ENCODE measurements at places on chromosomes 5 and 9.

- DNase-seq: peak; percentile 77
Observed at GRCh38 chr5:61625681-61626621, 293.9 kb downstream of the ZSWIM6 start.

DNA sequence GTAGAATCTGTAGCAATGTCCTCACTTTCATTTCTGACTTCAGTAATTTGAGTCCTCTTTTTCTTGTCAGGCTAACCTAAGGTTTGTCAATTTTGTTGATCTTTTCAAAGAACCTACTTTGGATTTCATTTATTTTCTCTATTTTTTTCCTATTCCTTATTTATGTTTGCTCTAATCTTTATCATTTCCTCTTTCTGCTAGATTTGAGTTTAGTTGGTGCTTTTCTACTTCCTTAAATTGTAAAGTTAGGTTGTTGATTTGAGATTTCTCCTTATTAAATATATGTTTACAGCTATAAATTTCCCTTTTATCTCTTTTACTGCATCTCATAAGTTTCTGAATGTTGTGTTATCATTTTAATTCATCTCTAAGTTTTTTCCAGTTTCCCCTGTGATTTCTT, 75.1 kb upstream of the FAM120A start:
- no peak for DNase-seq

- no peak for DNase-seq
Observed at GRCh38 chr9:70987986-70988385, 133.4 kb downstream of the TRPM3 start.

DNA sequence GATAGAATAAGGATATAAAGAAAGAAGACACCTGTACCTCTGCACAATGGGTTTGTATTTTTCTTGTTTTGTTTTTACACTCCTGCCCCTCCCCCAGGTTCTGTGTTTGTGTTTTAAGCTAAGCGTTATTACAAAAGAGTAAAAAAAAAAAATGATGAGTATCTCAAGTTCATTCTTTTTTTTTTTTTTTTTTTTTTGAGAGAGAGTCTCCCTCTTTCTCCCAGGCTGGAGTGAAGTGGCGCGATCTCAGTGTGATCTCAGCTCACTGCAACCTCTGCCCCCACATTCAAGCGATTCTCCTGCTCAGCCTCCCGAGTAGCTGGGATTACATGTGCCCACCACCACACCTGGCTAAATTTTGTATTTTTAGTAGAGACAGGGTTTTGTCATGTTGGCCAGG, 29.4 kb upstream of the RAI14 start:
- no peak for DNase-seq

DNA sequence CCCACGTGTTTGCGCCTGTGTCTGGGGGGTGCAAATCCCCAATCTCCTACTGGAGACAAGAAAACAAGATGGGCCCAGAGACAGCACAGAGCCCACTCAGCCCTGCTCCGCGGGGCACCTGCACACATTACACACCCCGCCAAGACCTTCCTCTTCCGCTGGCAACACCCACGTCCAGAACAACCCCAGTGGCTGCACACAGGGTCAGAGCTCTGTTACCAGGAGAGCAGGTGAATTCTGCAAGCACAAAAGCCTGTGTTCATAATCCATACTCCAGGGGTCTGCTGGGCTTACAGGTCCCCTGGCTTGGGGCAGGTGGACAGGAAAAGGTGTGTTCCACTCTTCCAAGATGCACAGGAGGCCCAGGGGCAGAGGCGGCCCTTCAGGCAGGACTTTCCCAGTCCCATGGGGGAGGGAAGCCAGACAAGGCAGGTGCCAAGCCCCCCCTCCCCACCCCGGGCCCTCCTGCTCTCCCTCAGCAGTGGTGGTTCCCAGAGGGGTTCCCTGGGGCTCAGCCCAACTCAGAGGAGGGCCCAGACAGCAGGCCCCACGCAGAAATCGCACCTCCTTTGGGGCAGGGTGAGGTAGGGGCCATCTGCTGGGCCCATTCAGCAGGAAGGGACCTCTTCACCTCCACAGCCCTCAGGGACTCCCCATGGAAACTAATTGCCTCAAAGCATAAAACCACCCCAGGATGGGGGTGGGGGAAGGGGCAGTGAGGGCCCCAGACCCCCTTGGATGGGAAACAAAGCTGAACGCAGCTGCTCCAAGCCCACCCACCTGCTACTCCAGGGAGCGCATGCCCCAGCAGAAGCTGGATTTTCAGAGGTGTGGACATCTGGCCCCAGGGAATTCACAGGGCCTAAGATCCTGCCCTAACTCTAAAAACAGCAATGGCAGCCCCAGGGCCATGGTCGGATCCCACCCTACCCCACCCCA, 105.3 kb downstream of the VAV2 start:
- no peak for DNase-seq

- peak; percentile 33 for DNase-seq
Observed at GRCh38 chr9:91810286-91810905, 139.6 kb downstream of the ROR2 start.

- DNase-seq: no peak
Observed at GRCh38 chr9:89780959-89781358, 176.1 kb downstream of the GADD45G start.

DNA sequence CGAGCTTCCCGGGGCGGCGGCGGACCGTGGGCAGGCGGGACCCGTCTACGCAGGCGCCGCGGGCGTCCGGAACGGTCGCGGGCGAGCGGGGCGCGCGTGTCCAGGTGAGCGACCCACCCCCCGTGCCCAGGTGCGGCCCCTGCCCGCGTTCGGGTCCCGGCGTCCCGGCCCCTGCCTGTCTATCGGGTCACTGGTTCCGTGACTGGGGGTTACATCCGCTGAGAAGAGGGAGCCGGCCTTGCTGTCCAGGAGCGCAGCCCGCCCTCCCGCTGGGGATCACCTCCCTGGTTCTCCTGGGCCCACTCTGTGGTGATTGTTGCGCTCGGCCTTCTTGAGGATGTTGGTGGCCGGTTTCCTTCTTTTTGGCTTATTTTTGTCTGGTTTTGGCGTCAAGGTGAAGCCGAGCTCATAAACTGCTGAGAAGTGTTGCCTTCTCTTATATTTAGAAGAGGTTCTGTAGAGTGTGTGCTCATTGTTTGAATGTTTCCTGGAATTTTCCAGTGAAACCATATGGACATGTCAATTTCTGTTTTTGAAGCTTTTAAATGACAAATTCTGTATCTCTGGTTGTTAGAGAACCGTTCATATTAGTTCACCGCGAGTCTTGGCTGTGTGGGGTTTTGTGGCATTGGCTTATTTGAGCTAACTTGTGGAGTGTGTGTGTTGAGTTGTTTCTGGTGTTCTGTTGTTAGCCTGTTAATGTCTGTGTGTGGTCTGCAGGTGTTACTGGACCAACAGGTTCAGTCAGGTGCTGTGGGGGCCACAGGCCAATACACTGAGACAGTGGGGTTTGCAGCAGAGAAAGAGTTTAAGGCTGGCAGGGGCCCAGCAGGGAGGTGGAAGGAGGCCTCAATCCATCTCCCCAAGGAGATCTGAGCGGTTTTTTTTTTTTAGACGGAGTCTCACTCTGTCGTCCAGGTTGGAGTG, 621 bp downstream of the CEP72 start:
- peak; percentile 45 for DNase-seq

DNA sequence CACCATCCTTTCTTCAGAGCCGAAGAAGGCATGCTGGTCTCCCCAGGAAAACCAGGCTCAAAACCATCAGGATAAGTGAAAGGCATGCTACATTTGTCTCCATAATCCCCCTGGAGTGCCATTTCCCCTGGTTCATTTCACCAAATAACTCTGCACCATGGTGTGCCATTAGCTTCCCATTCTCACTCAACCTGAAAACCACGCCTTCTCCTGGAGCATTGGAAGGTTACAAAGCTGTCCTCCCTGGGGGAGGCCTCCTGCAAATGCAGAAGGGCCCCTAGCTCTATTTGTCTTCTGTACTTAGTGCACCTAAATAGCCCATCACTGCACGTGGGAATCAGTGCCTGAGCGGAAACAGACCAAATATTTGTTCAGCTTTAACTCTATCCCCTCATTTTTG, 90.2 kb upstream of the ICE1 start:
- no peak for DNase-seq

DNA sequence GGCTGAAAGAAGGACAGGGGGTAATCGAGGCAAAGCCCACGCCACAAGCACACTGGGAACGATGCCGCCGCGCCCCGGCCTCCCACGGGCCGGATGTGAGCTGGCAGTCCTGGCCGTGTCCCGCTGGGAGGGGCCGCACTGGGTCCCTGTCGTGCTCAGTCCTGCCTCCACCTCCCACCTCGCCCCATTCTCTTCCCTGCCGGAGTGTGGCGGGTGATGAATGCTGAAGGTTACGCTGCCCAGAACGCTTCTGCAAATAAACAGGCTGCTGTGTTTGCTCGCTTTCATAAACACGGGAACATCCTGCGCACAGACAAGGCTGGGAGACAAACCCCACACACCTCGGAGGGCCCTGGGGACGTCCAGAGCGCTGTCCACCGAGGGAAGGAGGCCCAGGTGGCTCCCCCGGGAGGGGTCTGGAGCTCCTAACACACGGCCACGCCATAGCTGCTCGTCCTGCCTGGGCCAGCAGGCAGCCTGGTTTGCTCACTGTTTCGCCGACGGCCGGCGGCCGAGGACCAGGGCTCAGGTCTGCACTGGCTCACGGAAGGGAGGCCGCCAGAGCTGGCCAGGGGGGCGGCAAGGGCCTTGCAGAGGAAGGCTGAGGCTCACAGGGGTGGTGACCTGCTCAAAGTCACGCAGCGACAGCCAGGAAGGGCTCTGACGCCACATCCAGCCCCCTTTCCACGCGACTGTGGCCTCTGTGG, 2.3 kb downstream of the DNLZ start:
- DNase-seq: no peak

- no peak for DNase-seq
Observed at GRCh38 chr5:50684721-50685120, 18.3 kb downstream of the PARP8 start.

GRCh38 chr5:33043343-33043997, 332.3 kb downstream of the NPR3 start:
- no peak for DNase-seq

GRCh38 chr9:74960561-74960960, 7.8 kb upstream of the C9orf40 start:
- DNase-seq: no peak

GRCh38 chr5:124729720-124730359, 16.6 kb downstream of the ZNF608 start:
- no peak for DNase-seq

DNA sequence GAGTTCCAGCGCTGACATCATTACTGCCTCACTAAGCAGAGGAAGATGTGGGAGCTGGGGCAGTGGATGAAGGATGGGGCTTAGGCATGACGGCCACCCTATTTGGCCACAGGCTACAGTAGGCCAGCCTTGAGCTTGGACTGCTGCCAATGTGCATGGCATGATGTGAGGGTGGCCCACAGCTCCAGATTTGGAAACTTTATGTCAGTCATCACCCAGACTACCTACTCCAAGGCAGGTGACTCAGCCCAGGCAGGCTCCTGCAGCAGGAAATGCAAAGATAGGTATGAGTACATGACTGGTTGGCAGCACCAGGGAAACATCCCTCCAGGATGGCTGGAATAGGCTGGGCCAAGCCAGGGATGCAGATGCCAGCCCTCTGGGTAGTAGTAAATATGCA, 303.6 kb downstream of the SPOCK1 start:
- no peak for DNase-seq

DNA sequence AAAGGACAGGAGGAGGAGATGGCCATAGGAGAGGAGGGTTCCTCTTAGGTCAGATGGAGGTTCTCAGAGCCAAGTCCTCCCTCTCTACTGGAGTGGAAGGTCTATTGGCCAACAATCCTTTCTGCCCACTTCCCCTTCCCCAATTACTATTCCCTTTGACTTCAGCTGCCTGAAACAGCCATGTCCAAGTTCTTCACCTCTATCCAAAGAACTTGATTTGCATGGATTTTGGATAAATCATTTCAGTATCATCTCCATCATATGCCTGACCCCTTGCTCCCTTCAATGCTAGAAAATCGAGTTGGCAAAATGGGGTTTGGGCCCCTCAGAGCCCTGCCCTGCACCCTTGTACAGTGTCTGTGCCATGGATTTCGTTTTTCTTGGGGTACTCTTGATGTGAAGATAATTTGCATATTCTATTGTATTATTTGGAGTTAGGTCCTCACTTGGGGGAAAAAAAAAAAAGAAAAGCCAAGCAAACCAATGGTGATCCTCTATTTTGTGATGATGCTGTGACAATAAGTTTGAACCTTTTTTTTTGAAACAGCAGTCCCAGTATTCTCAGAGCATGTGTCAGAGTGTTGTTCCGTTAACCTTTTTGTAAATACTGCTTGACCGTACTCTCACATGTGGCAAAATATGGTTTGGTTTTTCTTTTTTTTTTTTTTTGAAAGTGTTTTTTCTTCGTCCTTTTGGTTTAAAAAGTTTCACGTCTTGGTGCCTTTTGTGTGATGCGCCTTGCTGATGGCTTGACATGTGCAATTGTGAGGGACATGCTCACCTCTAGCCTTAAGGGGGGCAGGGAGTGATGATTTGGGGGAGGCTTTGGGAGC, 3.1 kb downstream of the EGR1 start:
- no peak for DNase-seq
